ENCODE measurements at places on chromosomes 1 and 21.

DNA sequence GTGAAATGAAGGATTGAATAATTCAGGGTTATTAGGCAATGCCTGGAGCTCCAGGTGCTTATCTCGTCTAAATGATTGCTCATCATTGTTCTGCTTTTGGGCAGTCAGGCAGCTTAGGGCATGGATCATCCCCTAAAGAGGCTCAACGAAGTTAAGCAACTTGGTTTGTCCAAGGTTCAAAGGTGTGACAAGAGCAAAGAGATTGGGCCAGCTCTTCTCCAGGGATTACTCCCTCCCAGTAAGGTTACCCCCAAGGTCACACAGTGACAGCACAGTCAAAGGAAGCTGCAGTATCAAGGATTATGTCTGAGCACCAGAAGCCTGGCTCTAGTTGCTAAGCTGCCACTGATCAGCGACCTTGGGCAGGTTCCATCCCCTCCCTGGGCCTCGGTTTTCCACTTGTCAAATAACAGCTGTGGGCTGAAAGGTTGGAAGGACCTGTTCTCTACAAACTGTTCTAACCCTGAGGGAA is 6.8 kb downstream of the ETNK2 start:
- no peak for DNase-seq

DNA sequence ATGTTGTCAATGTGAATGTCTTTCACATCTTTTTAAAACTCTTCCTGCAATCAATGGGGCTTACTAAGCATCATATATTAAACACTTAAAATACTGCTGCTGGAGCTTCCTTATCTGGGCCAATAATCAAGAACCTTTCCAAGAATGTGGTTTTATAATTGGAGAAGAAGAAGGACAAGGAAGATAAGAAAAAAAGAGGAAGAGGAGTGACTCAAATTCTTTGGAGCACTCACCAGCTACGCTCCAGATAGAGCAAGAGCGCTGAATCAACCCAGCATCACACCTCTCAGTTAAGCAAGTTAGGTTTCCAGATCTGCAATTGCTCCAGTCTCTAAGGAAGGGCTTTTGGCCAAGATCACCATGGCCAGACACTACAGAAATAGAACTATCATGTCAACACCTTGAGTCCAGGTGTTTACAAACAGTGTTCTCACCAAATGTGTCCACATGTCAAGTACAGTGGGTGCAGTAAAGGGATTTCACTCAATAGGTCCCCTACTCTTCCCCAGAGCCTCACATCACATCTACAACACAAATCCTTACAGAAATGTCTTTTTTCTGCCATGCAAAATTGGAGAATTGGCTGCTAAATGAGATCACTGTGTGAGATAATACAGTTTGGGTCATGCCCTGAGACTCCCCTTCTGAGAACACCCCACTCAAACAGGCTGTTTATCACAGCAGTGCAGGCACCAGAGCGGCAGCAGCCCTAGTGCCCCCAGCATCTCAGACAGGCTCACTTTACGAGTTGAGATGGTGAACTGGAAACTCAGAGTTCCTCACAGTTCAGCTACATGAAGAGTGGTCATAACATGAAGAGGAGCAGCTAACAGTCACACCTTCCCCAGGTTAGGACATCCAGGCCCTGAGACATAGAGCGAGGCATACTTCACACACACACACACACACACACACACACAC is 1.7 kb upstream of the SPRR2B start:
- DNase-seq: no peak

DNA sequence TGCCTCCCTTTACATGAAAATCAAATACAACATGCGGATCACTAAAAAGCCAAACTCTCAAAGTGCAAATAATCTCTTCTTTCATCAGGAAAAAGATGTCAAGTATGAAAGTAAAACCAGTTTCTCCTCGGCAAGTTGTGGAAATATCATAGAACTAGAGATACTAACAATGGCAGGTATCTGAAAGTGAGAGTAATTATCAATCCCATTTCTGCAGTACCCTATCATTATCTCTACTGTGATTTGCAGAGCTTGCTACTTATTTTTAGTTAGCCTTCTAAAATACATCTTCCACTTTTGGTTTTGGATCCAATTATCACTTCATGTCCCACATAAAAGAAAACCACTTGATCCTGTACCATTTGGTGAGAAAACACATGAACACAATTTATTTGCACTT is 3.0 kb downstream of the TP53BP2 start:
- DNase-seq: no peak

GRCh38 chr1:187477103-187477502 is 648.4 kb downstream of the PLA2G4A start:
- DNase-seq: no peak

DNA sequence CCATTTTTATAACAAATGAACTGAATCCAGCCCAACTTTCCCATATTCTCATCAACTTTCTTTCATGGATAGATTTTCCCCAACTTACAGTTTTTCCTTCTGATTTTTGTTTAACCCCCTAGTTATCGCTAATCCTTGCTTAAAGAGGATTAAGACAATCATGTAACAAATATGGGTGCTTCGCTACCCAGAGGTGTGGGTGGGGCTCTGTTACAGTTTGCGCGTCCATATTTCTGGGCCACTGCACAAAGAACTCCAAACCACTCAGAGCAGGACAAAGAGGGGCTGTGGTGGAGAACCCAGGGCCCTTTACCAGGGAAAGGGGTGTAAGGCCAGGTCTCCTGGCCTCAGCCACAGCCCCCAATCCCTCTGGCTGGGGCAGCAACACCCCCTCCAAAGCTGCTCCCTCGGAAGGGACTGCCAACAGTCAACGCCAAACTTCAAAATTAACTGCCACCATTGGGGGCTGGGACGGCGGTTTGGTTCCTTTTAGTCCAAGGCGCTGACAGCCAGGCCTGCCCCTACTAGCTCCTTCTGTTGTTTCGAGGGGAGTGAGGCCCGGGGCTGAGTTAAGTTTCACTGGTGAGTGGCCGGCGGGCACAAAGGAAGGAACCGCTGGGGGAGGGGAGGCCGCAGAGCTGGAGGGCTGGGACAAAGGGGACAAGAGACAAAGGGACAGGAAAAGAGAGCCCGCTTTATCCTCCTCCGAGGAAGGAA is 27.9 kb downstream of the SSBP3 start:
- DNase-seq: no peak

DNA sequence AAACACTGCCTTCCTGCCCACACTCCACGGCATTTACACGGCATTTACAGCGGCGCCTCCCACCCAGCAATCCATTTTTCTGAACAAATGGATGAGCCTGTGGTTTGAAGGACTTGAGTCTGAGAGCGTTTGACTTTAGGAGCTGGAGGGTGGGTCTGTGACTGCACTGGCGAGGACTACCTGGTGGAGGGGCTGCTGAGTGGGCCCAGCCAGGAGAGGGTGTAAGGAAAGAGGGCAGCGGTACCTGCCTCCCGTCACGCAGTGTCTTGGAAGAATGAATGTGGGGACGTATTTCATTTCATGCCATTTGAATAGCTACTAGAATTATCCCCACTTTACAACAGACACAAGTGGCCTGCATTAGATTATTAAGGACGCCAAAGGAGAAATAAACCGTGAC is 62.9 kb downstream of the B3GALT5 start:
- no peak for DNase-seq

GRCh38 chr1:31705080-31705866 is 1.5 kb upstream of the COL16A1 start:
- DNase-seq: no peak

- no peak for DNase-seq
Observed at GRCh38 chr1:30855686-30856259, 52.8 kb downstream of the SDC3 start.

Data from HS-5 (cell line).